ENCODE measurements at places on chromosomes 3 and 15.

- no peak for DNase-seq
Measured at GRCh38 chr15:70486012-70486411, 277.3 kb downstream of the UACA start.

GRCh38 chr15:61777689-61778088 lies 282.6 kb downstream of the VPS13C start:
- DNase-seq = no peak

- no peak for DNase-seq
Measured at GRCh38 chr3:7195934-7196333, 335.0 kb downstream of the GRM7 start.

GRCh38 chr3:168812234-168812633 lies 716.5 kb upstream of the GOLIM4 start:
- no peak for DNase-seq

- DNase-seq = peak; percentile 22
Measured at GRCh38 chr3:61600195-61600594, 38.8 kb downstream of the PTPRG start.

DNA sequence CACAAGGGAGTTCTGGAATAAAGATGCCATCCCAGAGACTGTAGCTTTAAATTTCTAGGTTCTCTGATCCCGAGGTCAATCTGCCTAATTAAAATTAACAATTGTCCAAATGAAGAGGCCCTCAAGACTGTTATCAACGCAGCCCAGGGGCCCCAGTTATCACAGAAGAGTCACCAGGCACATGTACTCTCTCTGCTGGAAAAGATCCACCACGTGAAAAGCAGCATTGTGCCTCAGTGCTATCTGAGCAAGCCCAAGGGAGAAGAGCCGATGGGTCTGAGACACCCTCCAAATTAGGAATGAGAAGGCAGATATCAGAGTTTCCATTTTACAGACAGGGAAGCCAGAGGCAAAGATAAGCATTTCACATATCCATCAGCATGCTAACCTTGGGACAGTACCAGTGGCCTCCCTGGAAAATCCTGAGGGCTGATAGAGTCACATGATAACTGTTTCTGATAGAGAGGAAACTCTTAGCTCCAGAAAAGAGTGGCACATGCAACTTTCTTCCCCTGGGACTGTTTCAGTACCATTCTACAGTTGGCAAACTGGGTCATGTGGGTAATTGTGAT lies 55.5 kb downstream of the ITGB5 start:
- DNase-seq = no peak

GRCh38 chr15:80977627-80978036 lies 12.0 kb downstream of the MESD start:
- peak; percentile 28 for DNase-seq

DNA sequence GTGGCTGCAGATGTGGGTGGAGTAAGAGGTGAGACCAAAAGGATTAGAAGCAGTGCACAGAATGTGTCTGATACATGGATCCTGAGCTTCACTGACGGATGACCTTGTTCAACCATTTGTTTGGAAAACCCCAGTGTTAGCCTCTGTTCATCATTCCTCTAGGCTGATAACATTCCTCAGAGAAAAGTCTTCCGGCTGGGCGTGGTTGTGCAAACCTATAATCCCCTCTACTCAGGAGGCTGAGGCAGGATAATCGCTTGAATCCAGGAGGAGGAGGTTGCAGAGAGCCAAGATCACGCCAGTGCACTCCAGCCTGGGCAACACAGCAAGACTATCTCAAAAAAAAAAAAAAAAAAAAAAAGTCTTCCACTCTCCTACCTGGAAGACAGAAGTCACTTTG lies 23.1 kb upstream of the CHD2 start:
- no peak for DNase-seq

- peak; percentile 50 for DNase-seq
Measured at GRCh38 chr15:49187549-49188245, 17.6 kb downstream of the GALK2 start.

- peak; percentile 59 for DNase-seq
Measured at GRCh38 chr3:56702490-56703315, 19.6 kb upstream of the TASOR start.

- peak; percentile 33 for DNase-seq
Measured at GRCh38 chr3:161423911-161424522, 52.7 kb upstream of the SPTSSB start.
